ENCODE measurements at places on chromosomes 12 and 14.

GRCh38 chr12:69196302-69197288 lies 42.8 kb upstream of the CPSF6 start:
- DNase-seq: no peak

DNA sequence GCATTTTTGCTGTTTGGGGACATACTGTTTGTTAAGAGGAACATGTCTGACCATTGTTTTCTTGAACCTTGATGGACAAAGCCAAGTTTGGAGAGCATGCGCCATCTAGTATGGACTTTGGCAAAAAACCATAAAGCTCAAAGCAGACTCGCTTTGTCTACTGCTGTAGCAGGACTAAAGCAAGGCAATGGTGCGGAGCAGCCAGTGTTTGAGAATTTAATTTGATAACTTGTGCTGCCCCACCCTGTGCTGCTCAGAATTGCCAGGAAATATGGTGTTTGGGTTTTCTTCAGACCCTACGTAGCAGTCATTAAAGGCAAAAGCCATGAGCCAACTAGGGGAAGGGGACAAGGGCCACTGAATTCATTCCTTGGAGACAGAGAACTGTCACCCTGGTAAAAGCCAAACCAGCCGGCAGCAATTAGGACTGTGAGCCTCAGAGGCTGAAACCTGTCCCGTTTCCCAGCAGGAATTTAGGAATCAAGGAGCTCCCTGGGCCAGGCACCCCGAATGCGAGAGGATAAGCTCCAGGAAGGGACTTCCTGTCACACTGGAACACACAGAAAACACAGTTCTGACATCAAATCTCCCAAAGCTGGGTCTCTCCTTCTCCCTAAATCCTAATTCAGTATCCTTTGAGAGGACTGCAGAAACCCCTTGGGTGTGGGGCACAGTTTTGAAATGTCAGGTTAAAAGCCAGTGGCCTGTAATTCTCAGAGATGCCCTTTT lies 1.1 kb downstream of the AVIL start:
- DNase-seq: no peak

GRCh38 chr14:39247256-39247655 lies 13.5 kb downstream of the MIA2 start:
- no peak for DNase-seq

GRCh38 chr14:50666772-50667683 lies 1.1 kb downstream of the SAV1 start:
- peak; percentile 25 for DNase-seq

- no peak for DNase-seq
Observed at GRCh38 chr12:49821373-49822287, 6.6 kb downstream of the NCKAP5L start.

DNA sequence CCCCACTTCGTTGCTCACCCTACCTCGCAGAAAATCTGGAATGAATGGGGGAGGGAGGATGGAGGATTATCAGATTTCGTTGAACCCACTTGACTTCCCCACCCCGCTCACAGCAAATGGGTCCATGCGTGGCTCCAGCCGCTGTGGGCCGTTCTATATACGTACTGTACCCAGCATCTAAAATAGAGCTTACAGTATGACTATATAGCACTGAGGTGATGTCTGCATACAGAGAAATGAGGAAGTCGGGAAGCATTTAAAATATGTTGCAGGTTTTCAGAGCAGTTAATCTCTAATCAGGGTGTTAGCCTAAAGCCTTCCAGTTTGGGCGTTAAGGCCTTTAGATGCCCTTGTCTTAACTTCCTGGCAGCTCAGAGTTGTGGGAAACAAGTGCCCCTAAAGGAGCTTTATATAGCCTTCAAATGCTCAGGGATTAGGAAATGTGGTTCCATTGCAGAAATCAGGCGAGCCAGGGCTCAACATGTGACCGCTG lies 1.4 kb downstream of the BICDL1 start:
- DNase-seq: no peak

- no peak for DNase-seq
Observed at GRCh38 chr12:117388951-117389446, 27.6 kb upstream of the NOS1 start.

DNA sequence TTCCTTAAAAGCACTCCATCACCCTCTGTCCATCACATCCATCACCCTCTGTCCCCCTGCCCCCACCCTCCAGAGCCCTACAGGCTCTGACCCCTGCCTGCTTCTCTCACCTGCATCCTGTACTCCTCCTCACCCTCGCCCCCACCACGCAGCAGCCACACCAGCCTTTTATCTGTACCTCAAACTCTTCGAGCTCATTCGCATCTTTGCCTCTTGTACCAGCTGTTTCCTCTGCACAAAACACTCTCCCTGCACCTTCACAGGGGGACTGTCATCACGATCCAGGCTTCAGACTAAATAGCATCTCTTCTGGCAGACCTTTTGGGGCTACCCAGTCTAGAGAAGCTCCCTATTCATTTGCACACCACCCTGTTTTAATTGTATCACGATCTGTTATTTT lies 24.1 kb downstream of the TMEM229B start:
- no peak for DNase-seq

GRCh38 chr14:29749327-29749726 lies 178.3 kb downstream of the PRKD1 start:
- DNase-seq: no peak

- DNase-seq: no peak
Observed at GRCh38 chr12:42992826-42993225, 403.3 kb upstream of the PRICKLE1 start.

Data from effector CD4-positive, alpha-beta T cell (primary cell).